Stimulated activated CD4-positive, alpha-beta T cell treated with anti-CD3 and anti-CD28 coated beads, TNF-alpha, amount 100 ng/mL, for 24 hours (primary cell): ENCODE measurements at places on chromosomes 16 and 17.

DNA sequence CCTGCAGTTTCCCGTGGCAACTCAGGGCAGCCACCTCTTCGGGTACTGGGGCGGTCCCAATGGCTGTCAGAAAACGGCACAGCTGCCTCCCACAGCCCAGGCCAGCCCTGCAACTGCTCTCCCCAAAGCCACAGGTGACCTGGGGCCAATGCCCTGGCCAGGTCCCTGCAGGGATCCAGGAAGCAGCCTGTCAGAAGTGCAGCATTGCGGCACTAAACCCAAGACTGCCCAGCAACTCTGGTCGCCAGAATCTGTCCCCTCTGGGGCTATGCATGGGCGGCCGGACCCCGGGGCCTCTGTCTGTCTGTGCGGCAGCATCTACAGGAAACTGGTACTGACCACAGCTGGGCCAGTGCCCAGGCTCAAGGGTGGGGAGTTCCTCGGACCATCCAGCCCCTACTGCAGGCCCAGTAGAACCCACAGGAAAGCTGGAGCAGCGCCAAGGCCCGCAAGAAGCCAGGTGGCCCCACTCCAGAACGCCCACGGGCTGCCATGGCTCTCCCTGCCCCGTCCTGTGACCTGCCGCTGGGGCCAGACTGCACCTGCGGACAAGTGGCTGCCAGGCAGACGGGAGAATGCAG, 5.5 kb downstream of the CYBC1 start:
- no peak for DNase-seq

DNA sequence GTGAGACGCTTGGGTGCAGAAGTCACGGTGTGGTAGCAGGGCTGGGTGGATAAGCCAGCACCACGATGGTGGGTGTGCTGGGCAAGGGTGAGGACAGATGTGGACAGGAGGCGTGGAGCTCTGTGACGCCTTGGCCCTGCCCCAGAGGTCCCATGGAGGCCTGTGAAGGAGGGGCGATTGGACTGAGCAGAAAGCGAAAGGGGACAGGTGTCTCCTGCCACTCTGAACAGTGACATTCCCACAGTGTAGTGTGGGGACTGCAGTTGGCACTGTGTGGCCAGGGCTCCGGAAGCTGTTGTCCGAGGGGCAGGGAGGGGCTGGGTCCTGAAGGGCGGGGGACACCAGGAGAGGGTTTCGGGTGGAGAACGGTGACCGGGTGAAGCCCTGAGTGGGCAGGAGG, 7.3 kb downstream of the TBC1D24 start:
- no peak for DNase-seq

DNA sequence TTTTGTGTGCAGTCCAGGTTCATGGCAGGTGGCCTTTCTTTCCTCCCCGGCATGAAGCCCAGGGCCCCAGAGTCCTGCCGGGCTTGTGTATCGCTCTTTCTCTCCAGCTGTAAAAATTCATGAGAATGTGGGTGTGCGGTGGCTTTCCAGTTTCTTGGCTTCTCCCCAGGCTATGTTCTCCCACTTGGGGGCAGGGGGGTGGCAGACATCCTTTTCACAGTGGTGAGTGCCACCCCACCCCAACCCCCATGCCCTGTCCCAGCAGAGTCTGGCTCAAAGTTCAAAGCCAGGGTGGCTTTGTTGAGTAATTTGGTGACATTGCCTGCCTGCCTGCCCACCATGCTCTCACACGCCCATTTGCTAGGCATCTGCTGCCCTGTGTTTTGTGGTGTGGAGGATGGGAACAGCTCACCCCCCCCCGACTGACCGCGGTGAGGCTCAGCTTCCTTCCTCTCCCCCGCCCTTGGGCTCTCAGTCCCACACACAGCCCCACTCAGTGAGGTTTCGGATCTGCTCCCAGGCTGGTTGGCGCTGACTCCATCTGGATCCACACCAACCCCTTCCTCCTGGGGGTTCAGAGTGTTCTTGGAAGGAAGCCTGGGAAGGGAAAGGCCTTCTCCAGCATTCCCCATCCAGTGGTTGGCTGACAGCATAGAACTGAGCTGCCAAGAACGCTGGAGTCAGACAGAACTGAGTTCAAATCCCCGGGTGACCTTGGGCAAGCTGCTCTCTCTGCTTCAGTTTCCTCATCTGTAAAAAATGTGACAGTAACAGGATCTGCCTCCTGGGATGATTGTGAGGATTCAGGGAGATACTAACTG, 36.0 kb downstream of the CHD9 start:
- no peak for DNase-seq

DNA sequence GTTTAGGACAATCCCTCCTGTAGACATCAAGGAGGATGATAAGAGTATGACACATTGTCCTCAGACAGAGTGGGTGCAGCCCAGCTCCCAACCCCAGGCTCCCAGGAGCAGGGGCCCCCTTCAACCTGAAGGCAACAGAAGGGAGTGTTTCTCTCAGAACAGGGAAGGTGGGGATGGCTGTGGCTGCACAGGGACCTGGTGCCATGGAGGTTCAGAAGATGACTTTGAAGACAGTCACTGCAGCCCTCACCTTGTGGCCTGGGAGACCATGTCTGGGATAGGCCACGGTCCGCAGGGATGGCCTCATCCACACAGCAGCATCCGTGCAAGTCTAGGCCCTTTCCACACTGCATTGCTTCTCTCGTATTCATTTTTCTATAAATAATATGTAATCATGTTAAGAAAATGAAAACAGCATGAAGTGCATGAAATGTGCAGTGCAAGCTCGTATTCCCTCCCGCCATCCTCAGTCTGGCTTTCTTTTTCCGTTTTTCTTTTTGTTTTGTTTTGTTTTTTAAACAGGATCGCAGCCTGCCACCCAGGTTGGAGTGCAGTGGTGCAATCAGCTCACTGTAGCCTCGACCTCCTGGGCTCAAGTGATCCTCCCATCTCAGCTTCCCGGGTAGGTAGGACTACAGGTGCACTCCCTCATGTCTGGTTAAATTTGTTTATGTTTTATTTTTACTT, 71.1 kb downstream of the METRNL start:
- DNase-seq: no peak

- DNase-seq: no peak
Measured at GRCh38 chr17:57856792-57857620, 7.2 kb upstream of the MRPS23 start.

GRCh38 chr16:2211923-2212347, 1.3 kb upstream of the BRICD5 start:
- DNase-seq: no peak

DNA sequence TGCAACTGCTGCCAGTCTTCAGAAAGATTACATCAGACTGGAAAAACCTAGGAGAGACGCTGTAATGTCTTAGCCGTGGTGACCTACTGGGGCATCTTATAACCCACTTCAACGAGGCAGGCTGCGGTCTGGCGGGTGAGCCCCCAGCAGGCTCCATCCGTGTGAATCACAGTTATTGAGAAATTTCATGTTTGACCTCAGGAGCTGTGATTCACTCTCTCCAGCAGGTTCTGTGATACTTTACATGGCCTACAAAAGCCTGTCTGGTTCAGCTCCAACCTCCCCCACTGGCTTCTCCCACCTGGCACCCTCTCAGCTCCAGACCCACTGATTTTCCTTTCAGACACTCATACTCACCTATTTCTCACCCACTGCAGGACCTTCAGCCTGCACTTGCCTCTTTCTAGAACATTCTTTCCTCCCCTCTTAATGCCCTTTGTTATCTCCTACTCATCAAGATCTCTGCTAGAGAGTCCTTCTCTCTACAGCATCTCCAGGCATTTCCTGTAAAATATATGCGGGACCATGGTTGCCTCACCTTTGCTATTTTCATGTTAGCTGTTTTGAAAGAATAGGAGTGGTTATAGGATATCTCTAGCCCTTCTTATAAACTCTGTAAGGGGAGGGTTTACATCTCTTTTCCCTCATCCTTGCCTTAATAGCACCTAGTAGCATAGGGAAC, 227.9 kb downstream of the MAF start:
- no peak for DNase-seq

- no peak for DNase-seq
Measured at GRCh38 chr17:80860703-80861417, 130.8 kb upstream of the CHMP6 start.

GRCh38 chr17:40556198-40556661, 9.0 kb downstream of the CCR7 start:
- no peak for DNase-seq

DNA sequence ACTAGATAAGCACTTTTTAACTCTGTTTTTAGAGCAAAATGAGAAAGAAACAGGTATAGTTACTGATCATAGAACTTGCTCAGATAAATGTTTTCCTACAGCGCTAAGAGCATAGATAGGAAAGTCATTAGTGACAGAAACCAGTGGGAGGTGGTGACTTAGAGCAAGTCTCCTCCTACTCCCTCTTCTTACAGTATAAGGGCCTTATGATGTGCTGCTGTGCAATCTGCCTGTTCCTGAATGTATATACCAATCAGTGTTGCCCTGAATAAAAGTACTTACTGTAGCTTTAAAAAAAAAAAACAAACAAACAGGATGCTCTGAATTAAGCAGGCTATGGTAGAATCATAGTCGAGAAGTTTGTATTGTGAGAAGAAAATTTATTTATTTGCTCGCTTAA, 23.3 kb upstream of the RASL10B start:
- DNase-seq: no peak

- DNase-seq: no peak
Measured at GRCh38 chr16:81817789-81818567, 38.9 kb downstream of the PLCG2 start.

GRCh38 chr17:4086041-4086483, 56.8 kb downstream of the ZZEF1 start:
- DNase-seq: no peak

GRCh38 chr16:53153130-53153529, 98.3 kb downstream of the CHD9 start:
- DNase-seq: no peak

DNA sequence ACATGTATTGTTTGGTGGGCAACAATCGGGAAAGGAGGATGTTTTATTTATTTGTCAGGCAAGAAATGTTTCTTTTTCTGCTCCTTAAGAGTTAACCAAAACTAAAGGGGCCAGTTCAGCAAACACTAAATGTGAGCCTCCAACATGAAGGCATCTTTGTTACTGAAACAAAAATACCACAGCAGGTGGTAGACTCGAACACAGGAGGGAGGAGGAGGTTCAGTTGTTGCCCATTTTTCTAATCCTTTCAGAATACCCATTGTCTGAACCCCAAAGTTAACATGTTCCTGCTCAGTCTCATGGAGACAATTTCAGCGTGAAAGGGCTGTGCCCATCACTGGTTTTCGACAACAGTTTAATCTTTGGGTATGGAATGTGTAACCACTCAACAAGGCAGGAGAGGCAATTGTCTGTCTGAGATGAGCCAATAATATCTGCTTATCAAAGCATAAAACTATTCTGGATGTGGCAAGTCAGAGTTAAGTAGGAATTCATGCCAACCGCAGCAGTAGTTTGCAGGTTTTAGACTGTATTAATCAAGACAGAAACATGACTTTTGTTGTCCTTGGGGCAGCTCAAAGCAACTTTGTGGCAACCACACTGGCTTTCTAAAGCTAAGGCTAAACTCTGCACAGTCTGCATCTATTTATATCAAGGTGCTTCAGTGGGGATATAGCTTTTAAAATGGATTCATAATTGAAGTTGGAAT, 211.7 kb downstream of the FTO start:
- DNase-seq: no peak

GRCh38 chr16:12291989-12292759, 315.6 kb downstream of the SNX29 start:
- no peak for DNase-seq

DNA sequence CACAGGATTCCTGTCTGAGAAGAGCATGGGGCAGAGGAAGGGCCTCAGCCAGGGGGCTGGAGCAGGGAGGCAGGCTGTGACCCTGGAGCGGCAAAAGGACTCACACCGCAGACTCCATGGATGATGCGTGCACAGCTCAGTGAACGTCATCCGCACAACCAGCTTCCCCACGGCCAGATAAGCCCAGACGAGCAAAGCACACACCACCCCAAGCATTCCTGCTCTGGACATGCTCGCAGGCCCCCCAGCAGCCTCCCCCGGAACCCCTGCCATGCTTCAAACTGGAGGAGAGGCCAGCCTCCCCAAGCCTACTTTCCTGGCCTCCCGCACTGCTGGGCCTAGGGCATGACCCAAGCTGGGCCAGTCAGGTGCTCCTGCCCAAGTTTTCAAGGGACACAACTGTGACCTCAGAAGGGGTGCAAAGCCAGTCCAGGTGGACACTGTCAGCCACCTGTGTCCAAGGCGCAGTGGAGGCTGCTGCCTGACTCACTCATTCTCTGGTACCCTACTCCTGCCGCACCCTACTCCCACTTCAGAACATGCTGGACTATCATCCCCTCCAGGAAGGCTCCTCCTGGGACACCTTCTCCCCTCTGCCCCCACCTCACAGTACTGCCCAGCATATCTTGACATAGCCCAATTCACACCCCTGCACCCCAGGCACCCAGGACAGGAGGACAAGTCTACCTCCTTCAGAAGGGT, 4.8 kb downstream of the BCAR1 start:
- DNase-seq: no peak

DNA sequence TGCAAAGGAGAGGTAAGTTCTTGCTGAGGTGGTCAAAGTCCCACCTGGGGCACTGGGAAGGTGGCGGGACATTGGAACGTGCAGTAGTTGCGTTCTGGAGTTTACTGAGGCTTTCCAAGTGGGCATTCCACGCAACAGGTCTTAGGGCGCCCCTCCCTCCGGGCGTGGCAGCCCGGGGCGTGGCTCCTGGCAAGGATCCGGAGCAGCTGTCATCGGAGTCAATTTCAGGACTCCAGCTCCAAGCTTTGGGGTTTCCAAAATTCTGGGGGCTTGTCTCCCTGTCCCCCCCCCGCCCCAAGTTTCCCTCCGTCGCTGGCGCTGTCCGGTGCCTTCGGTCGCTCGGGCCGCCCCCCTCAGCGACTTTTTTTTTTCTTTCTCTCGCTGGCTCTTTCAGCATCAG, 43.1 kb upstream of the AMZ2 start:
- DNase-seq: no peak

GRCh38 chr17:67212231-67212630, 32.8 kb downstream of the HELZ start:
- no peak for DNase-seq

DNA sequence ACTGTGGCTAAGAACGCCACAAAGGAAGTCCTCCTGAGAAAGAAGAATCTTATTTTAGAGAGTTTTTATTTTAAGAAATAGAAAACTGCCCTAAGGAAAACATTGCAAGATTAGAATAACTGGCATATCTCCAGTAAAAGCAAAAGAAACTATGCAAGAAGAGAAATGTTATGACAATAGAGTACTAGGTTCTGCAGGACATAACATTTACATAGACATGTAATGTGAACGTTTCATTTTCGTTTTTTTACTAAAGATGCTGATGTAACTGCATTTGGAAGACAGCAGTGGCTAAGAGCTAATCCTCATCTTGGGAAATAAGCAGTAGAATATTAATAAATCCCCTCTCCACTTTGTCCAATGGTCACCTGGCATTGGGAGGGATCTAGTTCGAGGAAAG, 7.8 kb upstream of the ASGR2 start:
- DNase-seq: no peak

- no peak for DNase-seq
Measured at GRCh38 chr16:87498324-87499188, 5.7 kb upstream of the ZCCHC14 start.

GRCh38 chr17:40241252-40241834, 22.2 kb downstream of the WIPF2 start:
- no peak for DNase-seq

DNA sequence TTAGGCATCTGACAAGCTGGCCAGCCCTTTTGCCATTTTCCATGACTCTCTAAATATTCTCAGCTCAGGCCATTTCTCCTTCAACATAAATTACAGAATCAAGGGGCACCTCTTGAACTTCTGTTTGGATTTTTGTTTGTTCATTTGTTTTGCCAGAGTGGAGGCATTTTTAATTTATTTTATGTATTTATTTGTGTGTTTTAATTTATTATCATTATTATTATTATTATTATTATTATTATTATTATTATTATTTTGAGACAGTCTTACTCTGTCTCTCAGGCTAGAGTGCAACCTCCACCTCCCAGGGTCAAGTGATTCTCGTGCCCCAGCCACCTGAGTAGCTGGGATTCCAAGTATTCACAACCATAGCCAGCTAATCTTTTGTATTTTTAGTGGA, 1578.0 kb downstream of the CDH8 start:
- DNase-seq: no peak
